ENCODE measurements at places on chromosomes 16 and 17. TPM values are rescaled to one million over a fixed set of nuclear protein-coding genes. Genes with fewer than 3 reads are reported as not detected.

Gene SLC22A31
- total RNA-seq, result 0.26 TPM

Gene GPR142
- total RNA-seq, result not detected

Gene ELAC2
- total RNA-seq, result 85.8 TPM

Gene HOXB1
- under 0.01 TPM for total RNA-seq

Gene BCO1
- total RNA-seq, result not detected

- no peak for DNase-seq
Measured at GRCh38 chr17:60156746-60157145, 7.0 kb downstream of the CA4 start.

GRCh38 chr16:86337138-86337537 lies 173.2 kb upstream of the FOXF1 start:
- DNase-seq, result no peak

- DNase-seq, result no peak
Measured at GRCh38 chr17:17545031-17545820, 46.3 kb downstream of the PEMT start.

DNA sequence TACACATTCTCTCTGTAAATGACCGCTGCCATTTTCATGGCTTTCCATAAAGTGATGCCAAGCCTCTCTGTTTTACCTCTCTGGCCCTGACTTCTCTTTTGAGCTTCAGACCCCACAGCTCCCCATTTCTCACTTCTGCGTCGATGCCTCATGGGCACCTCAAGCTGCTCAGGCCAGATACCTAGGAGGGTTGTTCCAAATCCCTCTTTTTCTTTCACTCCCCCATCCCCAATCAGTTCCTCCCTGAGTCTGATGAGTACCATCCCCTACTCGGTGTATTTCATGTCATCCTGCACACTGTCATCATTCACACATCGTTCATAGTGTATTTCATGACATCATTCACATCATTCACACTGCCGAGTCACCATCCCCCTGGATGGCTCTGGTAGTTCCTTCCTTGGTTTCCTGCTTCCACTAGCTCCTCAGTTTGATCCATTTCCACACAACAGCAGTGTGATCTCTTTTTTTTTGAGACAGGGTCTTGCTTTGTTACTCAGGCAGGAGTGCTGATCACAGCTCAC lies 43.1 kb downstream of the NTN1 start:
- DNase-seq, result no peak

DNA sequence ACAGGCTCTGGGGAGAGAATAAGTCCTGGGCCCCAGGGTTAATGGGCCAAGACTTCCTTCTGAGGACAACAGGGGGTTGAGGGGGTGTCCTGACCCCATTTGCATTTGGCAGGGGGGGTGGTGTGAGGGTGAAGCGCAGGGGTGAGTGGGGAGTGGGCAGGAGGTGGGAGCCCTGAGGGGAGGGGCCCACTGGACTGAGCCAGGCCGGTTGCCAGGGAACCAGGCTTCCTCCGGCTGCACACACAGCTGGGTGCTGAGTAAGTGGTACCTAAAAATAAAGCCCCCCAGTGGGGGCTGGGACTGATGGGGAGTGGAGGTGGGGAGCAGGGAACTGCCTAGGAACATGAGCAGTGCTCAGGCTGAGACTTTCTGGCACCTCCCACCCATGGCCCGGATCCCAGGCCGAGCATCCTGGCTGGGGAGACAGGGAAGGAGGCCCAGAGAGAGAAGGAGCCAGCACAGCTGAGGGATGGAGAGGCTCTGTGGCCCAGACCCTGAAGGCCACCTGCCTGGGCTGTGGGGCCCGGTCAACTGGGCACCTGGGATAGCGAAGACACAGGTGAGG lies 7.5 kb upstream of the RASD1 start:
- DNase-seq, result no peak

- no peak for DNase-seq
Measured at GRCh38 chr16:56779906-56780305, 50.0 kb downstream of the NUP93 start.

DNA sequence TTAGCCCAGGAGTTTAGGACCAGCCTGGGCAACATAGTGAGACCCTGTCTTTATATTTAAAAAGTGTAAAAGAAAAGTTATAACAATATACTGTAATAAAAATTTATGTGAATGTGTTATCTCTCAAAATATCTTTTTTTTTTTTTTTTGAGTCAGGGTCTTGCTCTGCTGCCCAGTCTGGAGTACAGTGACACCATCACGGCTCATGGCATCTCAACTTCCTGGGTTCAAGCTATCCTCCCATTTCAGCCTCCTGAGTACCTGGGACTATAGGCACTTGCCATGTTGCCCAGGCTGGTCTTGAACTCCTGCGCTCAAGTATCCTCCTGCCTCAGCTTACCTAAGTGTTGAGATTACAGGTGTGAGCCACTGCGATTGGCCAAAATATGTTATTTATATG lies 45.5 kb upstream of the SLC25A19 start:
- DNase-seq, result no peak

GRCh38 chr16:89472711-89473075 lies 17.7 kb downstream of the ANKRD11 start:
- no peak for DNase-seq
